NCI-H526 treated with DMSO at 0.1 percent for 48 hours (cell line): ENCODE measurements at places on chromosomes 1 and 21.

DNA sequence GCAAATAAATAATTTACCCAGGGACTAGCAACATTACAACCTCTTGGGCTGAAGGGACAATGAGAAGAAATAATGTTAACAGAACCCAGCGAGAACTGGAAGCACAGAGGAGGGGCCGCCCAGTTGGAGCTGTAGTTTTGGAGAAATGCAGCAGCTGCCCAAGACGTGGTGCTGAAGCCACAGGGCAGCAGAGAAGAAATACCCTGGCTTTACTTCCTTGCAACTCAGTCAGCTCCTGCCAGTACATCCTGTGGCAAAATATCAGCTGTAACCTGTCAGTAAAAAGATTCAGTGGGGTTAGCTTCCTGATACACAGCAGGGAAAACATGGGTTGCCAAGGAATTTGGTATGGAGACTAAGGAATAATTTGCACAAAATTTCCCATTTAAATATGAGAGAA, 283.6 kb upstream of the USP25 start:
- no peak for DNase-seq

DNA sequence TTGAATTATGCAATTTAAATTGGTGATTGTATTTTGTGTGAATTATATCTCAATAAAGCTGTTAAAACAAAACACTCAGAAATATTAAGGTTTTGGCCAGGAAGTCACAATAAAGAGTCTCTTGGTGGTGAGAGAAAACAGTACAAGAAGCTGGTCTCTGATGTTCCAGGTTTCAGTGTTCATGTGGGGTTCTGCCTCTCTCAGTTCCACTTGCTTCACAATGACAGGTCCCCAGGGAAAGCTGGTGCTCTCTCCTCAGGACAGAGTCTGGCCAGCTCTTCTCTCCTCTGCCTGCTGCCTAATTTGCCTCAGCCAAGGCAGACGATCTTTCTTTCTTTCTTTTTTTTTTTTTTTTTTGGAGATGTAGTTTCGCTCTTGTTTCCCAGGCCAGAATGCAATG, 342.9 kb upstream of the PLXNA2 start:
- no peak for DNase-seq

DNA sequence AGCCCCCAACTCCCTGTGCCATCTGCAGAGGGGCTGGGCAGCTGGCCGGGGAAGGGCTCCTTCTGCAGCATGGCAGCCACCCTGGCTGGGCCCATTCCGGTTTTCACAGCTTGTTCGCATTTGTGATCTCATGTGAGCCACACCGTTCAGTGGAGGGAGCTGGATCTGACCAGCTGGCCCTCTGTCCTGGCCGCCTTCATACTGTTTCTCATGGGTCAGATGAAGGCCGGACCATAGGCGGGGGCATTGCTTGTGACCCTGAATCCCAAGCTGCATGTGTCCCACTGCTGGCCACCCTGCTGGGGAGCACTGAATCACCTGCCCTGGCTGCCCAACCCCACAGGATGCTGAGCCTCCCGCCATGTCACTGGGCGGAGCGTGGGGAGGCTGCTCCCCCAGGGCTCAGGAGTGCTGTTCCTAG, 36.4 kb upstream of the PRSS38 start:
- no peak for DNase-seq

- DNase-seq, result no peak
Observed at GRCh38 chr1:1020415-1021009, 592 bp downstream of the AGRN start.

DNA sequence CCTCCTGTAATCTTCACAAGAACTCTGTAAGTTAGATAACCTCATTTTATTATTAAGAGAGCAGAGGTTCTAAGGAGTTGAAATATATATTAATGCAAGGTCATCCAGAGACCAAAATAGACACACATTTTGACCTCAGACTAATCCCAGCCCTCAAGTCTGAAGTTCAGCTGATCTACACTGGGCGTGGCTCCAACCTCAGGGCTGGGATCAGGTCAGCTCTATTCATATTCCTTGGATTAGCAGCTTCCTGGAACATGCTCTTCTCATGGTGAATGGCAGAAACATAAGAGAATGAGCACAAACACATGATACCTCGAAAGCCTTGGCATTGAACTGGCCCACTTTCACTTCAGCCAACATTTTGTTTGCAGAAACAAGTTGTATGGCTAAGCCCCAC, 200.8 kb upstream of the ST6GALNAC5 start:
- no peak for DNase-seq

- no peak for DNase-seq
Observed at GRCh38 chr1:80385650-80386049, 1379.1 kb upstream of the ADGRL4 start.

GRCh38 chr1:181855380-181855779, 206.1 kb downstream of the ZNF648 start:
- no peak for DNase-seq

DNA sequence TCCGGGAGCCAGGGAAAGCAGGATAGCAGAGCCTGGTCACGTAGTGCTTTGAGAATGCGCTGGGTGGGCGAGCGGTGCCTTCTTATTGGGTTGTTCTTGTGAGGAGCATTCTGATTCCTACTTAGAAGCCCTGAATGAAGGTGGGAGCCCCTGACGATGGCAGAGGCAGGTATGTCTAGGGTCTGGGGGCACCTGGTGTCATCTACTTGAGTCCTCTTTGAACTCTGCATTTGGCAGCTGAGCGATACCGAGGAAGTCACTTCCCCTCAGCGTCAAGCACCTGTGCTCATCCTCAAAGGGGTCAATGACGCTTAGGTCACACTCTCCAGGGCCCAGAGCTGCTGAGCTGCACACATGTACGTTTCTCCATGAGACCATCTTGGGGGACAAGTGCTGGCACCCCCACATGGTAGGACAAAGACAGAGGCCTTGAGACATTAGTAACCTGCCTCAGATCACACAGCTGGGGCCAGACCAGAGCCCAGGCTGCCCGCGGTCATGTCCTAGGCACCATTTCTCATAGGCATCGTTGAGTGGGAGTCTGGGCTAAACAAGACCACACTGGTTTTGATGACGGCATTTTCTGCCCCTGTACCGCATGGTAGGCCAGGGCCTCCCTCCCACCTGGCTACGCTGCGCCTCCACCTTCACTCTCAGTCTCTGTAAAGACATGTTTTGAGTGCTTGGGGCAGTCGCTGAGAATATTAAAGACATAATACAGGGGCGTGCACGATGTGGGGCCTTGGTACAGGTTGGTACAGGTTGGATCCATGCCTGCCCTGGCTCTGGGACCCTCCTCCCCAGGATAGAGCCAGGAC, 69.1 kb upstream of the ABCG1 start:
- DNase-seq, result no peak

GRCh38 chr1:231590453-231591198, 36.0 kb upstream of the DISC1 start:
- peak; percentile 0 for DNase-seq

DNA sequence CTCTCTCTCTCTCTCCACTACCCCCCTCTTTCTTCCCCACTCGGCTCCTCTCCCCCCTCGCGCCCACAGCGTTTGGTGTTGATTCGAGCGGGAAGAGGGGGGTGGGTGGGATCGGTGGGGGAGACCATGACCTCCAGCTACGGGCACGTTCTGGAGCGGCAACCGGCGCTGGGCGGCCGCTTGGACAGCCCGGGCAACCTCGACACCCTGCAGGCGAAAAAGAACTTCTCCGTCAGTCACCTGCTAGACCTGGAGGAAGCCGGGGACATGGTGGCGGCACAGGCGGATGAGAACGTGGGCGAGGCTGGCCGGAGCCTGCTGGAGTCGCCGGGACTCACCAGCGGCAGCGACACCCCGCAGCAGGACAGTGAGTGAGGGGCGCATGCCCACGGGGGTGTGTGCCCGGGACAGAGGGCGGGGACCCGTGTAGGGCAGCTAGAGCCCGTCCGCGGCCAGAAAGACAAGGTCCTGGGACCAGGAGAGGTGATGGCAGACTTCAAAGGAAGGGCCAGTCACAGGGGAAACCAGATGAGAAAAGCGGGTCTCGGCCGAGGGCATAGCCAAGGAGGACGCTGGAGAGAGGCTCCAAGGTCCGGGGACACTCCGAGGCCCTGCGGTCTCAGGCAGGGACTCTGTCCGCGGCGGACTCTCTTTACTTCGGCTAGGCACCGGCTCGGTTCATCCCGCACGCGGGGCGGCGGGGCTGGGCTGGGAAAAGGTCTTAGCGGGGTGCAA, at the start of gene PRRX1:
Gene PRRX1 (plus strand): TSS at position 39 of the 735 bp plus-strand sequence. CDS start 88 bp downstream, at position 127.
- peak; percentile 57 for DNase-seq

DNA sequence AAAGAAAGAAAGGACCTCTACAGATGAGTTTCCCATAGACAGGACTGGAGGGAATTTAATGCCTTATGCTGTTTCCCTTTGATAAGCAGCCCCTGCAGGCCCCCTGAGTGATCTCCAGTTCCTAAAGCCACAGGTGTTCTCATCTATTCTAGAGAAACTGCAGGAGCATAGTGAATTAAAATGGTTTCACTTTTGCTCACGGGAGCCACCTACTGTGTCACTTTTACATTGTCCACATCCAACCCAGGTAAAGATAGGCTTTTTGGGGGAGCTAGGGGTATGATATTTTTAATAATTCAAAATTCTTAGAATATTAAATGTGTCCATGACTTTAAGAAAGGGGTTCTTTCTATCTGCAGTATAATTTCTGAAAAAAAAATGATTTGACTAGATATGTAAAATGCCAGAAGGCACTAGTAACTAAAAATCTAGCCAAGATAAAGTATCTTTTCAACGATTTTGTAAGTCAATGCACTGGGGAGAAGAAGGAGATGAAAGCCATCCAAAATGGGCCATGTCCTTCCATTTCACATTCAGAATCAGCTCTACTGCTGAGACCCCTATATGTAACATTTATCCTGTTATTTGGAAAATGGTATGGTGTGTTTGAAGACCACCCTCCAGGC, 267.3 kb upstream of the DUSP10 start:
- DNase-seq, result no peak

- DNase-seq, result peak; percentile 83
Observed at GRCh38 chr1:25802915-25803314, 2.9 kb downstream of the SELENON start.

DNA sequence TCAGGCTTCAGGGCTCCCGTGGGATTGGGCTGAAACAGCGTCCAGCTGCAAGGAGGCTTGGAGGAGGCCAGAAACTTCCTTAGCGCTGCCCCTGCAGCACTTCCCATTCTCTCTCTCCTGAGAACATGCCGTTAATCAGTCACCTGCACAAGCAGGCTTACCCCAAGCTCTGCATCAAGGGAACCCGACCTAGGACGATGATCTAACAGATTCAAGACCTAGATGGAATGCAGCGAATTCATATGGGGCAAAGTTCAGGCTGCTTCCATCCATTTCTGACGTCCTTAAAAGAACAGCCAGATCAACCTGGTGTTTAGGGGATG, 114.1 kb downstream of the ERG start:
- no peak for DNase-seq

- DNase-seq, result no peak
Observed at GRCh38 chr1:27862004-27862403, 10.3 kb upstream of the THEMIS2 start.

- peak; percentile 54 for DNase-seq
Observed at GRCh38 chr21:46226920-46227599, 1.5 kb downstream of the LSS start.

GRCh38 chr21:29155118-29155932, 24.9 kb downstream of the MAP3K7CL start:
- no peak for DNase-seq

GRCh38 chr1:11285883-11286734, 13.1 kb downstream of the UBIAD1 start:
- DNase-seq, result no peak

DNA sequence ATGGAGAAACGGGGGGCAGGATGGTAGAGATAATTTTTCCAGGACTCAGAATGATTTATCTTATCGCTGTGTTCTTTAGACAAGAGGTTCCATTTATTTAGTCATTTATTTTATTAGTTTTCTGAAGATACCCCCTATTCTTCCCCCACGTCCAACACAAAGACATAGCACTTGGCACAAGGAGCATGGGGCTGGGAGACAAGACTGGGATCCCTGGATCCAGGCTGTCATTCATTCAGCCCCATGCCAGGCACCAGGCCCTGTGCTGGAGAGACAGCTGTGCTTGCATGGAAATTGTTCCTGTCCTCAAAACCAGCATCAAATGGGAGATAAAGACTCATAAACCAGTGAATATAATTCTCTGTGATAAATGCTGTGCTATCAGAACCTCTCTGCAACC, 27.1 kb upstream of the PLXNA2 start:
- no peak for DNase-seq

GRCh38 chr1:39080831-39081270, 54.7 kb downstream of the NDUFS5 start:
- no peak for DNase-seq

DNA sequence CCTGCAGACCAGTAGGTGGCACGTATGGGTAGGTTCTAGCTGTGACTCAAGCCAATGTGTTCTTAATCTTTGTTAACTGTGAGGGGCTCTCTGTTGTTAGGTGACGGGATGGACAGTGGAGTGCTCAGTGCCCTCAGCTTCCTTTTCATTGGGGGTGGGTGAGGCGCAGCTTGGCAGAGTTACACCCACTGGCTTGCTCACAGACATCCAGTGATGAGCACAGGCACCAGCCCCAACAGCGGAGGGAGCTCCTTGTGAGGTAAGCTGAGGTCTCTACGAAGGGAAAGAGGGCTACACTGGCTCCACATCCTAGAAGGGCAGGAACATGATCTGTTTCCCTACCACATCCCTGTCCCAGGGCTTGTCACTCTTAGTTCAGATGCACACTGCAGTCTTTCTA, 871.3 kb downstream of the LRRIQ3 start:
- DNase-seq, result no peak

- DNase-seq, result no peak
Observed at GRCh38 chr1:198880397-198880796, 241.6 kb downstream of the PTPRC start.

DNA sequence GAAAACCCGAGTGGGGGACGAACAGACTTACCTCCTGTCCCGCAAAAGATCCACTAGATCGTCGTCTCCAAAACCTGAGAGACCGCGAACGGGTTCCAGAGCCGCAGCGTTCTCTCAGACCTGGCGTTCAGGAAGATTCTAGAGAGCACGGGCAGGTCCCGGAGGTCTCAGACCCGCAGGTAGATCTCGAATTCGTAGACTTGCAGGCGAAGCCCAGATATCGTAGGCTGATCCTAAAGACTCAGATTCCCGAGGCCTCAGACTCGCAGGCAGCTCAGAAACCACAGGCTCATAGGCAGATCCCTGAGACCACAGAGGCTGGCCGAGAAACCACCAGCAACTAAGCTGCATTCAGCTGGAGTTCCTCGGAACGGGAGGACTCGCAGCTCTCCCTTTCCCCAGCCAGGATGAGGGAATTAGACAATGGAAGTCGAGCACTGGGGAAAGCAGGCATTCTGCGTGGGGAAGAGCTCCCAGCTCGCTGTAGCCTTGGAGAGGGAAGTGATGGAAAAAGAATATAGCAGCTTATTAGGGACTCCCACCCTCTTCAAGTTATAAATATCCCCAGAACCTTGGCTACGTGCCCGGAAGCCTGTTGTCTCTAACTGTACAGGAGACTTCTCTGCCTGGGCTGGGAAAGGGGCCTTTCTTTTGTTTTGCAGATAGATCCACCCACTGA, at the start of gene ZNF436:
Gene ZNF436 (minus strand): TSS at position 502 of the 679 bp plus-strand sequence. CDS start 1,831 bp downstream, outside the sequence.
- DNase-seq, result peak; percentile 25

GRCh38 chr1:173400387-173400995, 76.6 kb upstream of the PRDX6 start:
- DNase-seq, result no peak

- no peak for DNase-seq
Observed at GRCh38 chr1:89143484-89143883, 17.6 kb upstream of the GBP2 start.
